Stimulated activated CD4-positive, alpha-beta T cell treated with anti-CD3 and anti-CD28 coated beads, Interleukin-15, amount 100 ng/mL, for 1 hour (primary cell): ENCODE measurements at places on chromosomes 1 and 21.

DNA sequence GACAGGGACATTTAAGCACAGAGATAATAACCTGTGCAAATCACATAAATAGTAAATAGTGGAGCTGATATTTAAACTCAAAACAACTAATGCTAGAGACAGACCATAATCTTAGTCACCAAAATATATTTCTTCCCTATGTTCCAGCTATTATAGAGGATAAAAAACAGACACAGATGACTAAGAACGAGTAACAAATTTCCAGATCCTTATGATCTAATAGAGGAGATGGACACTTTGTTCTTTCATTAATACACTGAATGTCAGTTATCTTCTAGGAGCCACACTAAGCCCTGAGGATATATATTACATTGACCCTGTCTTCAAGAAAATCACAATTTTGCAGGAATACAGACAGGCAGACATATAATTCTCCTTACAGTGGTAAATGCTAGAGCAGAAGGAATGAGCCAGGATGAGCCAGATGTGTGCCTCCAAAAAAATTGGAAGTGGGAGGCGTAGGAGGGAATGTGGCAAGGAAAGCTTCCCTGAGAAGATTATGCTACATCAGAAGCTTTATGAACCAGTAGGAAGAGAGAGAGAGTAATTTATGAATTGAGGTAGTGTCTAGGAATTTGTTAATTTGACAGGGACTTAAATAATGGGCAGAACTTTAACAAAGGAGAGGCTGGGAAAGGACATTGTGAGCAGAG, 395.4 kb upstream of the BEND5 start:
- no peak for DNase-seq

GRCh38 chr21:33013626-33014025, 12.1 kb upstream of the OLIG2 start:
- DNase-seq = no peak

DNA sequence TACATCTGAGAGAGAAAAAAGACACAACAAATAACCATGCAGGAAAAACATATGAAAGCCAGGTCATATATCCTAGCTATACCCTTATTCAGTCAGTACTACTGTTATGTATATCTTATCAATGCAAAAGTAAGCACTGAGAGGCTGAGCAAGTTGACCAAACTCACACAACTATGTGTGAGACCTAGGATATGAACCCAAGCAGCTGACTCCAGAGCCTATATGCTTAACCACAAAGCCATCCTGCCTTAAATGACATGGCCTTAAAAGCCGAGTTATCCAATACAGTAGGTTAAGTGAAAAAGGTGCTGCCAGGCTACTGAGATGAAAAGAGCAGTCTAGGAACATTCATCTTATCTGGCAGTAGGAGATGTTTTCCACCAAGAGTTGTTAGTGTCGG, 151.6 kb downstream of the RERE start:
- DNase-seq = no peak

GRCh38 chr1:34984435-34984792, 733 bp downstream of the TMEM35B start:
- DNase-seq = no peak

GRCh38 chr1:19651141-19651737, 7.1 kb downstream of the NBL1 start:
- no peak for DNase-seq

GRCh38 chr1:115544131-115544530, 97.6 kb upstream of the VANGL1 start:
- no peak for DNase-seq

- no peak for DNase-seq
These were observed 52.5 kb upstream of the CR2 start for GRCh38 chr1:207401578-207401977.

DNA sequence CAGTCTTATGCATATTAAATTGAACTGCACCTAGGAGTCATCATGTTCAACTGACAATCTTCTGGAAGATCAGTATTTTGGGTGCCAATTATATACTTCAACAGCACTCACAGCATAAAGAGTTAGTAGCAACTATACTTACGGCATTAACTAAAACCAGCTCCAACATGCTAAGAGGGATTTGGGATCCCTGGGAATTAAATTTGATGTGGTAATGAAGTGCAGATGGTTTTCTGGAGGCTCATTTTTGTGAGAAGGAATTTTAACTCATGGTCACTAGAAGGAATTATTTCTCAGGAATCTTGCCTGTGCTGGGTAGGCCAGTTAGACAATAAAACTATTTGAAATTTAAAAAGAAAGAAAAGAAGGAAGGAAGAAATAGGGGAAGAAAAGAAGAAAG, 18.3 kb downstream of the IFI44 start:
- no peak for DNase-seq

GRCh38 chr1:11728126-11728806, 7.7 kb upstream of the AGTRAP start:
- DNase-seq = no peak

GRCh38 chr1:23799570-23800399, 769 bp downstream of the GALE start:
- no peak for DNase-seq

GRCh38 chr1:11280719-11281376, 7.8 kb downstream of the UBIAD1 start:
- no peak for DNase-seq

DNA sequence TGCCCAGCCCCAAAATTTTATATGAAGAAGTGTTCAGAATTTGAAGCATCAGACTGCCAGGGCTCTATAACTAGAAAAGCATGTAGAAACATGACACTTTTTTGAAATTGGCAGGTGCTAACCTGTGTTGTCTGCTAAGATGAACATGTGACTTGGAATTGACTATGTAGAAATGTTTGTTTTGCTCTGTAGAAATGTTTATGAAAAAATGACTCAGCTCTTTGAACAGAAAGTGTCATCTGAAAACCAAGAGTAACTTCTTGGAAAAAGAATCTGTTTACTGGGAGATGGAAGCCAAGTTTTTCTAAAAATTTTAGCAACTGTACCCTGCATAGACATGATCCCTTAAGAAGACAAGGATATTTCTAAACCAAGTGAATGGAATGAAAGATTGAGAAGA, 59.2 kb downstream of the LHX9 start:
- no peak for DNase-seq

GRCh38 chr1:79657951-79658658, 651.6 kb upstream of the ADGRL4 start:
- DNase-seq = no peak

DNA sequence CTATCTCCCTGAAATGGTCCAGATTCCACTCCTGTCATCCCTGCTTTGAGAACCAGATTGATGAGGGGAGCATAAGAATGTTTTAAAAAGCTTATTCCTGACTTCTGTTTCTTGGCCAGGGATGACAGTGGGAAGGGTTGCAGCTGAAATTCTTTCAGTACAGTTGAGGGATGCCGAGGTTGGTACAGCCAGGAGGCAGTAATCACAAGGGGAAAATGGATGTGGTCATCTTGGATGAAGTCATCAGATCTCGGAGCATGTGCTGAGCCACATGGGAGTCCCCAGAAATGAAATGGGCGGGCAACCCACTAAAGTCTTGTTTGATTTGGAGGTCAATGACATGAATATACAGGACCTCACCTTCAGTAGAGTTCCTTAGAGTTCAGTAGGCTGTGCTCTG, 18.7 kb upstream of the PLA2G2E start:
- DNase-seq = no peak

- DNase-seq = no peak
These were observed 24.2 kb upstream of the RPL11 start for GRCh38 chr1:23667411-23667810.

DNA sequence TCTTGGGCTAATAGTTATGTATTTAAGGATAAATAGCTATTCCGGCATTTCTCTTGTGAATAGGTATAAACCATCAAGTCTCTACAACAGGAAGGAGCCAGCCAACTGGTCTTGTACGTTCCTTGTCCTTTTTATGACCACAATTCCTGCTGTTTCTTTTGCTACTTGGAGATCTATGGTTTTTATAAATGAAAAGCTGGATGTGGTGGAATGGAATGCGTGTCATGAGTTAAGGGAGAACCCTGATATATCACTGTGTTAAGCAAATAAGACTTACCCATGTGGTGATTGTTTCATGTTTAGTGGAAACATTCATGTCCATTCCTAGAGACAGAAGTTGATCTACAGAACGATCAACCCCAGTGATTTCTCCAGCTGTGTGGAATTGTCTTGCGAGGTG, 282.1 kb downstream of the RPS6KC1 start:
- DNase-seq = no peak

- no peak for DNase-seq
These were observed 11.2 kb downstream of the TAF12 start for GRCh38 chr1:28631713-28632112.

- DNase-seq = no peak
These were observed 6.9 kb upstream of the CAMSAP2 start for GRCh38 chr1:200731654-200732332.

GRCh38 chr1:108758796-108759195, 12.3 kb downstream of the STXBP3 start:
- no peak for DNase-seq

DNA sequence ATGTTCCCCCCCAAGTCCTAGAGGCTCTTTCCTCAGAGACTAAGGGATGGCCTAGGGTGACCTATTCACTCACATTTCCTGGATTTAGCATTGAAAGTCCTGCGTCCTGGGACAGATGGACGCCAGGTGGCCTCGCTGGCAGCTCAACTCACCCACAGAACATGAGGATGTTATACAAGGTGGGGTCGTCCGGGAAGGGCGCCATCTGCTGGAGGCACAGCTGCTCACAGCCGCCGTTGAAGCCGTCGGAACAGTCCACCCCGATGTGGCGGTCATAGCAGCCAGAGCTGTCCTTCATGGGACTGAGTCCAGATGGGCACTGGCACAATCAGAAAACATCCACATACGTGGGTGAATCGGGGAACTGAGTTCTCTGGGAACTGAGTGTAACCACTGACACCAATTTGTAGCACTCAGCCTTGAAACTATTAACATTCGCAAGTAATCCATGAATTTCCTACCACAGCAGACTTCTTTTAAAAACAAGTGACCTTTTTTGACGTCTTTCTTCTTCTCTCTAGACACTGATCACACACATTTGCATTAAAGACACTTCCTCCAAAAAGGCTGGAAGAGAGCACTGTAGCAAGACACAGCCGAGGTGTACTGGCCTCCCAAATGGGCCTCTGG, 215.4 kb downstream of the ASTN1 start:
- no peak for DNase-seq

- DNase-seq = no peak
These were observed 7.7 kb downstream of the ARHGEF2 start for GRCh38 chr1:155970531-155971167.

- no peak for DNase-seq
These were observed 221.9 kb upstream of the DUSP10 start for GRCh38 chr1:221963742-221964141.

DNA sequence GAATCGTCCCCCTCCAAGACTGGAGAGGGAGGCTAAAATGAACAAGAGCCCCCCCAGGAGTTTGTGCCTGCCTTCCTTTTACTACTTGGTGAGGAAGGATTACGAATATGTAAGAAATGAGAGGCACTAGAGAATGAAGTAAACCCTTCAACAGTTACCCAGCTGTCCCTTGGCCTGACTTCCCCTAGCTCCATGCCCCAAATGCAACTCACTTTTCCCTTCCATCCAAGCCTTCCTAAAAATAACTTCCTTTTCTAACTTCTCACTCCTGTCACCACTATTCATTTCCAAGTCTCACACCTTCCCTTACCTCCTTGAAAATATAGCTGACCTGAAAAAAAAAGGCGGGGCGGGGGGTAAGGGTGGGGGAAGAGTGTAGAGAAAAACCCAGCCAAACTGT, 96.6 kb upstream of the HNRNPU start:
- DNase-seq = no peak

- DNase-seq = no peak
These were observed 4.6 kb downstream of the KCNC4 start for GRCh38 chr1:110214454-110215404.

DNA sequence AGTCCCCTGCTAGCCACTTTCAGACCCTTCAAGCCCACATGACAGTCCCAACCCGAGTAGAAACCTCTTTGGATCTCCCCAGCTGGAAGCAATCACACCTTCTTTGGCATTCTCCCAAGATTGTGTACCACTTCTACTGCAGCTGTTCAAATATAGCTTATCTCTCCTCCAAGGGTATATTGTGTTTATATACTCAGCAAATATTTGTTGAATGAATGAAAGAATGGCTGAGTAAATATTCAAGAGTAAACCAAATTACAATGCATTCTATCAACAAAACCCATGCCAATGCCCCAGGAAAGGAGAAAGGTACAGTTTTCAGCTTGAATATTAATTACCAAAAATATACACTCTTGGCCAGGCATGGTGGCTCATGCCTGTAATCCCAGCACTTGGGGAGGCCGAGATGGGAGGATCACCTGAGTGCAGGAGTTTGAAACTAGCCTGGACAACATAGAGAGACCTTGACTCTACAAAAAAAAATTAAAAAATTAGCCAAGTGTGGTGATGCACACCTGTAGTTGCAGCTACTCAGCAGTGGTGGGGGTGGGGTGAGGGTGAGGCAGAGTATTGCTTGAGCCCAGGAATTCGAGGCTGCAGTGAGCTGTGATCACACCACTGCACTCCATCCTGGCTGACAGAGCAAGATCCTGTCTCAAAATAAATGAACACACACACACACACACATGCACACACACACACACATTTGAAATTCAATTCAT, 68.5 kb downstream of the NIBAN1 start:
- no peak for DNase-seq

GRCh38 chr1:9901148-9902059, 8.7 kb downstream of the CTNNBIP1 start:
- no peak for DNase-seq

GRCh38 chr21:34518301-34518700, 6.3 kb upstream of the KCNE1 start:
- DNase-seq = no peak

DNA sequence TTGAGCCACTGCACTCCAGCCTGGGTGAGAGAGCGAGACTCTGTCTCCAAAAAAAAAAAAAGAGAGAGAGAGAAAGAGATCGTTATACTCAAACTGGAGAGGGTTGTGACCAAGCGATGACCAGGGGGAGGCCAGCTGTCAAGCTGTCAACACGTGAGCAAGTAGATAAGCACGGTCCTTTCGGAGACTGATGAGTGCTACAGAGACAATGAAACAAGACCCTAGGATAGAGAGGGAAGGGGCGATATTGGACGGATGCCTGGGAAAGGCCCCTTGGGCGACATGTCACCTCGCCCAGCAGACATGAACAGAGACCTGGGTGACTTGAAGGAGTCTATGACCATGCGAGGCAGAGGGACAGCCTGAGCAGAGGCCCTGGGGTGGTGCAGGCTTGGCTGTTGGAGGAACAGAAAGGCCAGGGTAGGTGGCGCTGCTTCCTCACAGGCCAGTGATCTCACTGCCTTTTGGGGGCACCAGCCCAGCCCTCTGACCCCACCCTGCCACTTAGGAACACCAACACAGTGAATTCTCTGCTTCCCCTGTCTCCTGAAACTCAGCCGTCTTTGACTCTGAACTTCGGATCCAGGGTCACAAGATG, 100.8 kb upstream of the IFFO2 start:
- DNase-seq = no peak

GRCh38 chr21:16072221-16072620, 342.4 kb downstream of the USP25 start:
- DNase-seq = no peak

DNA sequence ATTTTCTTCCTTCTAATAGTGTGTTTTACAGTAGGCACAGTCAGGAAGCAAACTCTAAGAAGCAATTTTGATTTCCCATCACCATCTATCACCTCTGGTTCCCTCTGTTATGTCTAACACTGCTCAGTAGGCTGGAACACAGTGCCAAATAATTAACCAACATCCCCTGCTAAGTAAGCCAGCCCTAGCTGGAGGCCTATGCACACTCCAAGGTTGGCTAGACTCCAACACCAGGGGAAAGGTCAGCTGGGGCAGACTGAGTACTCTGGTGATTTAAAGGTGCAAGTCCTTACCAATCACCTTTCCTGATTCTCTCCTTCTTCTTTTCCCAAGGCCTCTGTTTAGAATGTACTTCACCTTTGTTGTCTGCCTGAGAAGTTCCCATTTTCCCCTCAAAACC, 46.5 kb upstream of the BEND5 start:
- DNase-seq = no peak
